ENCODE measurements at places on chromosomes 1 and 21.
A peak's percentile ranks its signal among the peaks of the same experiment; 100 is the strongest.

DNA sequence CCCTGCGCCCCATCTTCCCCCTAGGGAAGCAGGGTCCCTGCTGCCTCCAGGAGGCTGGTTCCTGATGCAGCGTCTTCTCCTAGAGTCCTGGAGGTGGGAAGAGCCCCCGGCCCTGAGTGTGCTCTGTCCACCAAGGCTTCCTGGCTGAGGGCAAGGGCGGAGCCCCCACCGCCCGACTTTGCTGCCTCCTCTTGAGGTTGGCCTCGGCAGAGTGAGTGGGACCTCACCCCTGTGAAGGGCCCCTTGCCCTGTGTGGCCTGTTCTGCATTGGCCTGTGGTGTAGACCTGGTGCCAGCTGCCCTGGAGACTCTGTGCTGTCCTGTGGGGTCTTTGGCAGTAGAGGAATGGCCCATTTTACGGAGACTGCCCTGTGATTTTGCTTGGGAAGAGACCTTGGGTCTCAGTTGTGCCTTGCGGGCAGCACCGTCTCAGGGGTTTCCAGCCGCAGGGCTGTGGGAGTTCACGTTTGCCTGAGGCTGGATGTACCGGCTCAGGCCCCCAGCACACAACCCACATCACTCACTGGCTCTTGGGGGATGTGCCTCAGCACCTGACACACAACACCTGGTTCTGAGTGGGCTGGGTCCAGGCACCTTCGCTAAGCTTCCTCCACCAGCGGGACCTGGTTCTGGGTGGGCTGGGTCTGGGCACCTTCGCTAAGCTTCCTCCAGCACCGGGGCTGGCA, 73.6 kb downstream of the SKI start:
- DNase-seq, result peak; percentile 39

GRCh38 chr1:216765346-216766300, 42.4 kb upstream of the ESRRG start:
- DNase-seq, result no peak

GRCh38 chr1:212256369-212256768, 28.8 kb upstream of the PPP2R5A start:
- peak; percentile 80 for DNase-seq

DNA sequence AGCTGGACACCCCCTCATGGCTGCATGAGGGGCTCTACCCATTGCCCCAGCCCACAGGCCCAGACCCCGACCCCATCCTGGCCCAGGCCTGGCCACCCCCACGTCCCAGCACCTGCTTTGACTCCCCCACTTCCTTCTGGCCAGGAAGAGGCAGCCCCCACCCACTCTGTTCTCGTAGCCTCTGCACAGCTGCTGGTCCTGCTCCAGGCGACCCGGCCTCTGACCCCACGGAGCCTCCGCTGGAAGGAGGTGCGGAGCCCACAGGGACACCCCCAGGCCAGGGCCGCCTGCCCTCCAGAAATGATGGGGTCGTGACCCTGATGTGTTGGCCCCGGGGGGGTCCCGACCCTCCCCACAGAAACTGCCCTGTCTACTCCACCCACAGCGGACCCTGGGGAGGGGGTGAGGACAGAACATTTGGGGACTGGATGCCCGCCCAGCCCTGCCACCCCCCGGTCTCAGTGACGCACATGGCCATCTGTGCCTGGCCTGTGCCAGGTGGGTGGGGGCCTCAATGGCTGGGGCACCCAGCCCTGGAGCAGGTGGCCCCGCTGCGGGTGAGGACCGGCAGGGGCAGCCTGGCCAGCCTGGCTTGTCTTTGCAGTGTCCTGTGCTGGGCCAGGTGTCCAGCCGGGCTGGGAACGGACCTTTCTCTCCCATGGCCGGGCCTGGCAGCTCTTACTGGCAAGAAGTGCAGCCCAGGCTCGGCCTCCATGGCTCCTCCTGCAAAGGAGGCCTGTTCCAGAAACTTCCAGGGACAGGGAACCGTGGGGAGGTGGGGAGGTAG, 78.6 kb downstream of the MORN1 start:
- no peak for DNase-seq

- DNase-seq, result peak; percentile 54
Observed at GRCh38 chr1:248622570-248623001, 12.3 kb downstream of the OR2T11 start.

DNA sequence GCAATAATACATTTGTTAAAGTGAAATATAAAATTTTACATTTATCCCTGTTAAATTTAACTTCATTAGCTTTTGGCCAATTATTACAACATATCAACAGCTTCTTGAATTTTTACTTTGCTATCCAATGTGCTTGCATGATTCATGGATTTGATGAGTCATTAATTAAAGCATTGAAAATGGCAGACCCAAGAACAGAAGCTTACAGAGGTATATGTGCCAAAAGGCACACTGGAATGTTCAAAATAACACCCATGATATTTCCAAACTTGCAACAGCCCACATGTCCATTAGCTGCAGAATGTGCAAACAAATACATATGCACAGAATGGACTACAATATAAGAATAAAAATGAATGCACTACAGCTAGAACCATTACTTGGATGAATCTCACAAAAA, 76.4 kb upstream of the MAN1A2 start:
- no peak for DNase-seq

DNA sequence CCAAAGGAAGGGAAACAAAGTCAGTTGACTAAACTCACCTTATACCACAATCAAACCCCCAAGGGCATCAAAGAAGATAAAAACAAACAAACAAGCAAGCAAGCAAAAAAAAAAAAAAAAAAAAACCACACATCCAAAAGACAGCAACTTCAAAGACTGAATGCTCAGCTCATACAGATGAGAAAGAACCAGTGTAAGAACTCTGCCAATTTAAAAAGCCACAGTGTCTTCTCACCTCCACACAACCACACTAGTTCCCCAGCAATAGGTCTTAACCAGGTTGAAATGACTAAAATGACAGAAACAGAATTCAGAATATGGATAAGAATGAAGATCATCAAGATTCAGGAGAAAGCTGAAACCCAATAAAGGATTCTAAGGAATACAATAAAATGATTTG, 193.4 kb downstream of the FAF1 start:
- DNase-seq, result no peak

- no peak for DNase-seq
Observed at GRCh38 chr1:78060857-78061563, 15.2 kb downstream of the GIPC2 start.

GRCh38 chr1:111227851-111228747, 586 bp downstream of the CHI3L2 start:
- no peak for DNase-seq

DNA sequence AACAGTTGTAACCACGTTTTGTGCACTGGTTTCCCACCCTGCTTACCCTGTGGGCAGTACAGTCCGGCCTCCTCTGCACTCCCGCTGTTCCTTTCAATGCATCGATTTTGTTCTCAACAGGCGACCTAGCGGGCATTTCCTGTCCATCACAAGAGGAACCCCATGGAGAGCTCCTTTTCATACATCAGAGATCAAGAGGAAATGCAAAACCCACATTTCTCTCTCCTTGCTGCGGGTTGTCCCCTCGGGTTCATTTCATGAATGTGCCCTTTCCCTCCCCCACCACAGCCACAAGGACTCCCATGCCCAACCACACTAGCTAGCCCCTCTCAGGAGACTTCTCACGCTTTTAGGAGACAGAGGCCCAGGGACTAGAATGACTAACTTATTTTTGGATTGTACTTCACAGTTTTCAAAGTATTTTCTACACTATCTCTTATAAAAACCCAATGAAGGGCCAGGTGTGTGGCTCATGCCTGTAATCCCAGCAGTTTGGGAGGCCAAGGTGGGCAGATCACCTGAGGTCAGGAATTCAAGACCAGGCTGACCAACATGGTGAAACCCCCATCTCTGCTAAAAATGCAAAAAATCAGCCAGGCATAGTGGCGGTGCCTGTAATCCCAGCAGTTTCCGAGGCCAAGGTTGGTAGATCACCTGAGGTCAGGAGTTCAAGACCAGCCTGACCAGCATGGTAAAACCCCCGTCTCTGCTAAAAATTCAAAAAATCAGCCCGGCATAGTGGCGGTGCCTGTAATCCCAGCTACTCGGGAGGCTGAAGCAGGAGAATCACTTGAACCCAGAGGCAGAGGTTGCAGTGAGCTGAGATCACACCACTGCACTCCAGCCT, 18.4 kb downstream of the ATP1A4 start:
- DNase-seq, result peak; percentile 54

- no peak for DNase-seq
Observed at GRCh38 chr1:42179900-42180329, 15.4 kb upstream of the GUCA2A start.

DNA sequence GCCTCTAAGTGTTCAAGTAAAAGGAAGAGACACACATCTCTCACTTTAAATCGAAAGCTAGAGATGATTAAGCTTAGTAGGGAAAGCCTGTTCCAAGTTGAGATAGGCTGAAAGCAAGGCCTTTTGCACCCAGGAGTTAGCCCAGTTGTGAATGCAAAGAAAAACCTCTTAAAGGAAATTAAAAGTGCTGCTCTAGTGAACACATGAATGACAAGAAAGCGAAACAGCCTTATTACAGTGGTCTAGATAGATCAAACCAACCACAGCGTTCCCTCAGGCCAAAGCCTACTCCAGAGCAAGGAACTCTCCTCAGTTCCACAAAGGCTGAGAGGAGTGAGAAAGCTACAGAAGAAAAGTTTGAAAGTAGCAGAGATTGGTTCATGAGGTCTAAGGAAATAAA, 14.9 kb downstream of the TCP10L start:
- DNase-seq, result no peak

- no peak for DNase-seq
Observed at GRCh38 chr1:187621951-187622350, 793.2 kb downstream of the PLA2G4A start.

- no peak for DNase-seq
Observed at GRCh38 chr21:14086553-14086952, 124.2 kb downstream of the LIPI start.

- no peak for DNase-seq
Observed at GRCh38 chr1:153803470-153804056, 28.4 kb downstream of the SLC27A3 start.

DNA sequence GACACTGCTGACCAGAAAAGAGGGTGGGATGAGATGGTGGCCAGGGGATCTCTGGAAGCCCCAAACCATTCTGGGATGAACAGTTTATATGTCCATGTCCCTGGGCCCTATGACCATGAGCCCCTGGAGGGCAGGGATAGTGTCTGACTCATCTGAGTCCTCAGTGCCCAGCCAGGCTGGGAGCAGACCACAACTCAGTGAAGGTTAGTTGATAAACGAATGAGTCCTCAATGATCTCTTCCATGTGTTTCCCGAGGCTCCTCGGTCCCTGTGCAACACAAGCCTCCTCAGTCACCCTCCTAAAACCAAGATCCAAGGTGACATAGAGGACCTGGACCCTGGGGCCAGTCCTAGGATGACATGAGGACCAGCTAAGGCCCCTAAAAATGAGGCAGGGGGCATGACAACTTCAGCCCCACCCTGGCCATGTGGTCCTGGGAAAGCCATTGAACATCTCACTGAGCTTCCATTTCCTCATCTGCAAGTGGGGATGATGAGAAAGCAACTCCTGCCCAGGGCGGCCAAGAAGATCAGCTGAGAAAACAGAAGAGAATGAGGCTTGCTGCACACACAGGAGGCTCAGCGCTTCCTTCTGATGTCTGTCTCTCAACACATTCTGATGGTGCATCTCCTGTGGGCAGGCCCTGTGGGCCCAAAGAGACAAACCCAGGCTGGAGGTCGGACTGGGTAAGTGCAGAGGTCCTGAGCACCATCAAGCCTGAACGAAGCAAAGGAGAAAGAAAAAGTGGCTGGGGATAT, 86.3 kb downstream of the GLIS1 start:
- no peak for DNase-seq

DNA sequence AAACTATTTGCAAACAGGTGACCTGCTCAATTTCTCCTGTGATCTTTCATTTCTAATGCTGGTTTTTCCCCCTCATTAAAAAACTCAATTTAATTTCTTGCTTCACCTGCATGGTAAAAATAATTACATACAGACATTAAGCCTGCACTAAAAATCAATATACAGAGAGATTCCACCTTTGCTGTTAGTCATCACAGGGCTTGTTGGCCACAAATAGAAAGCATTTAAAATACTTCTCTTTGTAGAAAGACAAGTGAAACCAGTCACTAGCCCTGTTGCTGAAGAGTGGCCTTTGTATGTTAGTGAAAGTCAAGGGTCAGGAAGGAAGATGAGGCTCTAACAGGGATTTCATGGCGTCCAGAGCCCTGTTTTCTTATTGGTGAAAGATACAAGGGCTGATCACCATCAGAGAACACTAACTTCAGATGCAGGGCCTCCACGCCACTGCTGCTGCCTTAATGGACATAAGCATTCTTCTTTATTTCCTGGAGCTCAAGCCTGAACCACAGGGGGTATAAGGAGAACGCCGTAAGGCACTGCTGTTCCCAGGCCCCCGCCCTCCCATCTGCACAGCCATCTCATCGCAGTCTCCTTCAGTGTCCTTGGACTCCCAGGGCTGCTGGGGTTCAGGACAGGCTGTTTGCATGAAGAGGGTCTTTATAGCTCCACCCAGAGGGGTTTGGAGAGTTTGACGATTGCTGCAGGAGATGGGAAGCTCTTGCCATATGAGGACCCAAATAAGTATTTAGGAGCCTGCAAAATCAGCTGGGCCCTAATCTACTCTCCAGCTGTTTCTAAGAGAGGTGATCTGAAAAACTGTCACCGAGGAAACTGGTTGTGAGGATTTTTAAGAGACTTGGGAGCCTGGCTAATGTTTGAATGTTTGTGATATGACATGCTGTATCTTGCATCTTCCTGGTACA, 117.3 kb upstream of the IRF2BP2 start:
- no peak for DNase-seq

GRCh38 chr1:18532390-18533170, 51.9 kb downstream of the KLHDC7A start:
- DNase-seq, result no peak

DNA sequence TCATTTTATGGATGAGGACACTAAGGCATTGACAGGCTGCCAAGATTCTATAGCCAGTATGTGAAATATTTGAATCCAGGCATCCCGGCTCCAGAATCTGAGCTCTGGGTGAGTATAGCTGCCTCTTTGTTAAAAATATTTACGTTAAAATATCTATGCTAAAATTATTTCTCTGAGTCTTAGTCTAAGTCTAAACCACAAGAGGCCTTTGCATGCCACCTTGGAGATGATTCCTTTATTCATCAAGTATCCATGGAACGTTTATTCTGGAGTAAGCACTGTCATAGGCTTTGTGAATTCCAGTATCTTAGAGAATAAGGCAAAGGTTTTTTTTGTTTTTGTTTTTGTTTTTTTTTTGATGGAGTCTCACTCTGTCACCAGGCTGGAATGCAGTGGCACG, 116.4 kb downstream of the GREM2 start:
- no peak for DNase-seq

DNA sequence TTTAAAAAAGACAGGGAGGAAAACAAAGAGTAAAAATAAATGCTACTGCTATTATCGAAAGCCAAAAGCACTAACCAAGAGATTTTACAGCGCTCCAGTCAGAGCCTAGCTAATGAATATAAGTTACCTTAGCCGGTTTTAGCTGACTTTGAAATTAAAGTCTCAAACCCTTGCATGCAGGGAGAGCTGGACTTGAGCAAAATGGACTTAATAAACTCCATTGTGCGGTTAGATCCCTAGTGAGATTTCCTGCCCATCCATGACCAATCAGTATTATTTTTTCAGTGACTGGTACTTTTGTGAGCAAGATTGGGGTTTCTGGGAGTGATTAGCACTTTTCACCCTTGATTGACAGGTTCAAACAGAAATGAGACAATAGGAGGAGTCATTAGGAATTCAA, 333.4 kb upstream of the ADGRL2 start:
- no peak for DNase-seq

- DNase-seq, result no peak
Observed at GRCh38 chr1:193211539-193211938, 25.1 kb upstream of the B3GALT2 start.

GRCh38 chr1:205422993-205423642, 1.3 kb upstream of the LEMD1 start:
- DNase-seq, result no peak

Measured in hematopoietic multipotent progenitor cell treated with erythropoietin and hydrocortisone succinate and interleukin-3 and kit ligand, for 6 days (in vitro differentiated cells).